ENCODE measurements at places on chromosomes 7 and 10.

DNA sequence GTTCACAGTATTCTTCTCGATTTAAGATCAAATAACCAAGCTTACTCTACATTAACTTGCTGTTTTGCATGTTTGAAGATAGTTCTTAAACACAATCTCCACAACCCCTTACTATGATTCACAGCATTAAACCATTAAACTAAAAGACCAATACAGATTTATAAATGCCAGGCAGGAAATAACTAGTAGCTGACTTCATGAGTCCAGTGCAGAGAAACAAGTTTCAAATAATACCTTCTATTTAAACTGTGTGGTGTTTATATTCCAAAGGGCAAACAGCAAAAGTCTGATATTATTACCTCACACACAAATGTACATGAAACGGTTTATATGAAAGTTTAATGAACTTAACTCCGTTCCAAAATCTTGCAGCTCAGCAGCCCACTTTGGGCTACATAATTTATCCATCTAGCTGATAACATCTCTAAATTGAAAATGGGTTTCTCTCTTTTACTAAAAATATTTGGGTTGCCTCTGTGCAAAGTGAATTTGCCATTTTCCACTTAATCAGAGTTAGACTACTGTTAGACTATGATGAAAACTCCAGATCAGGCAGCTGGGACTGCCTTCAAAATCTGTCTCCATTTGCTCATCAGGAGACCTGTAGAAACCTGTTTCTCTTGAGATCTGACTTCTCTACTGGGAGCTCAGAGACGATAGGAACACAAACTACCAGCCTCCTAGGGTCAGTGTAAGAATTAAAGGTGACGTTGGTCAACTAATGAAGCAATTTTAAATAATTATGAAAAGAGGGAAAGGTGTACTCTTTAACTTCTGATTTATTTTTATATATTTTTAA, 287.3 kb downstream of the FZD1 start:
- no peak for DNase-seq

- no peak for DNase-seq
Measured at GRCh38 chr10:77548671-77549070, 88.9 kb downstream of the KCNMA1 start.

DNA sequence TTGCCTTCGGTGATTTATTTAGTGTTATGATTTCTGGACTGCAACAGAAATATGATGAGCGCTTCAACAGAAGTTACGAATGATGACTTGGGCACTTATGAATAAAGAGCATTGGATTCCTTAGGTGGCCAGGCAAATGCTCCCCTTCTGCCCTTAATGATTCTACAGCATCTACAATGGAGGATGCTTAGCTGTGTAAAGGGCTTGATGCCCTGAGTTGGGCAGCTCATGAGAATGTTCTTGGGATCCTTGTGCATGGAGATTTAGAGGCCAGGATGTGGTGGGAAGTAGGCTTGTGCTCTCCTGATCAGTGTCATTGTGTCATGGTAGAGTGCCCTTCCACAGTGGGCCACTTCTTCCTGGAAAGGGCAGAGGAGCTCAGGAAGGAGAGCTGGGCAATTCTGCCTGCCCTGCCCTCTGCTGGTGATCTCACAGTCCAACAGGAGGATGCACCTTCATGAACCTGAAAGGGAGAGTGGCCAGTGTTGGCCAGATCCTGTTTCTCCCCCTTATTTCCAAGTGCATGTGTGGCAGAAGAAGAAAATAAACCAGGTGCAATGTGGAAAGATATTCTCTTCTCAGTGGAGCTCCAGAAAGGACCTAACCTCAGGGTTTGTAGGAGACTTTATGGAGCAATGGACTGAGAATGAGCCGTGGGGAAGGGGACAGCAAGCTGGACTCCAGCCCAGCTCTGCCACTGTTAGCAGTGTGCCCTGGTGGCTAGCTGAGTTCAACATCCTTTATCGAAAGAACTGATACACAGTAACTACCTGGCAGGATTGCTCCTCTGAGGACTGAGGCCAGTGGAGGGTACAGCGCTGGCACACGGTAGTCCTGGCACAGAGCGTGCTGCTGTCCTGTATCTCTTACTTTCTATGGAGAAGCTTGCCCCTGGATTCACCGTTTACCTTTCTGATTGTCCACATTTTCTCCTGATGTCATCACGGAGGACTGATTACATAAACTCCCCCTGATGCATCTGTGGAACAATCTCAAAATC, 182.9 kb downstream of the BMPER start:
- no peak for DNase-seq

DNA sequence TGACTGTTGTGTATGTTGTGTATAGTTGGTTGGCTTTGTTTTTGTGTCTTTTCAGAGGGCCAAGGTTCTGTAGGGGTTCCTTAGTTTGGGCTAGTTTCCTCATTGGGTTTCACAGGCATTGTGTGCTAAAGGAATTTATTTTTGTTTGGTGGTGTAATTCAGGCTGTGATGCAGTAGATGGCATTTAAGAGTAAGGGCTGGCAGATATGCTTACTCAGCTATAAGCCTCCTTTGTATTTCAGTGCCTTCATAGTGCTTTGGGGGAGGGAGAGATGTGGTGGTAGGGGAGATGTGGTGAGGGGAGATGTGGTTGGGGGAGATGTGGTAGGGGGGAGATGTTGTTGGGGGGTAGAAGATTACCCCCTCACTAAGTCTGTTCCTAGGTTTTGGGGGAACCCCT, 91.7 kb downstream of the SLC25A40 start:
- no peak for DNase-seq

GRCh38 chr10:72747521-72747920, 55.6 kb downstream of the MCU start:
- DNase-seq: no peak

DNA sequence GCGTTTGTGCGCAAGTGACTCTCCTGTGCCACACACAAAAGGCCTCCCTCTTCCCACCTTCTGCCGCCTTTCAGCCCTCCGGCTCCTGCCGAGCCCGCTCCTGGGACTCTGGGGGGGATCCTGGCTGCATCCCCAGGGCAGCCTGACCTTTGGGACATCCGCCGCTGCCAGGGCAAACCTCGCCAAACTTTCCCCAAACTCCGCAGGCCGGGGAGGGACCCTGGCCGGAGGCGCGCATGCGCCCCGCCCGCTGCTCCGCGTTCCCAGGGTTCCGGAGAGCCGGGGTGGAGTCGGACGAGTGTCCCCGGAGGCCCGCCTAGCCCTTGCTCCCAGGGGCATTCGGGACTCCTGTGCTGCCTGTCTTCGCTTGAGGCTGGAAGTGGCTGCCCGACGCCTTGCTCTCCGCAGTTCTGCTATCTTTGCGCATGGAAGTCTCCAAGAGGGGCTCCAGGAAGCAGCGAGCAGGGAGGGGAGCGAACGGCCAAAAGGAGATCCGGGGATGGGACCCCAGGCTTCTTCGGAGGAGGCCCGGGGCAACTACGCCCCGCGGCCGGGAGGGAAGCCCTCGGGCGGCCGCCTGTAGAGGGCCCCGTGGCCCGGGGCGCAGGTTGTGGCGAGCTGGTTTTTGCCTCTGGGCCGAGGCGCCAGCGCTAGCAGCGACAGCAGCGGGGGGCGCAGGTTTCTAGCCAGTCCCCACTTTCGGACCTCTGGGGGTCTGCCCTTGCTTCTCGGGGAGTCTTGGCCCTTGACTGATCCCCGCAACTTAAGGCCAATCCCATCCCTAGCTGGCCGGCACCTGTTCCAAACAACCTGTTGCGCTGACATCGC, 7.0 kb downstream of the PTF1A start:
- DNase-seq: no peak

DNA sequence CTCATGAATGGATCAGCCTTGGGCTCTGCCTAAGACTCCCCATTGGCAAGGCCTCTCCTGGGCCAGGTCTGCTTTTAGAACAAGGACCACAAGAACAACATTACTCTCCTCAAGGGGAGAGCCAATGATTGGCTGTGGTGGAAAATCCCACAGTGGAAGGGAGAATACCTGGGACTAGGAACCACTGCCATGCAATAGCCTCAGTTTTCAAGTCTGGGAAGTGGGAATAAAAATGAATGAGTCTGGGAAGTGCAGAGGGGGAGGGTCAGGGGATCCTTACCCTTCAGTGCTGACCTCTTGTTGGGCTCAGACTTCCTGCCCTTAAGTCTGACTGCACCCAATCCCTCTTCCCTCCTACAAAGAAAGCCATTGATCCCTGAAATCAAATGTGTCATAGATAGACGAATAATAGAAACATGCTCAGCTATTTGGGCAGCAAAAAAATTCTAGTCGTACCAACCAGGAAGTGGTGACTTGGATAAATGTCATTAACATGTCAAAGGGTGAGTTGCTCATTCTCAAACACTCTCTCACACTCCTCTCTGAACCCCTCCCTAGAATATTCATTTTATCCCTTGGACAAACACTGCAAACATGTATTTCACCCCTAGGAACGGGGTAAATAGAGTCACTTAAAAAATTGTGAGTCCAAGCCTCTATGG, 123.6 kb downstream of the SH3PXD2A start:
- DNase-seq: no peak

DNA sequence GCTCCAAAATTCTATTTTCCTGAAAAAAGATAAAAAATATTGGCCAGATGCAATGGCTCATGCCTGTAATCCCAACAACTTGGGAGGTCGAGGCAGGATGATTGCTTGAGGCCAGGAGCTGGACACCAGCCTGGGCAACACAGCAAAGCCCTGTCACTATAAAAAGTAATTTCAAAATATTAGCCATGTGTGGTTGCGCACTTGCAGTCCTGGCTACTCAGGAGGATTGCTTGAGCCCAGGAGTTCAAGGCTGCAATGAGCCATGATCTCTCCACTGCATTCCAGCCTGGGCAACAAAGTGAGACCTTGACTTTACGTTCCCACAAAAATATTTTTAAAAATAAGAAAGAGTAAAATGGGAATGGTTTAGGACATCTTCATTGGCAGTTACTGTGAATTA, 104.1 kb upstream of the AFAP1L2 start:
- DNase-seq: no peak

GRCh38 chr10:110758898-110759297, 112.8 kb upstream of the PDCD4 start:
- DNase-seq: no peak

DNA sequence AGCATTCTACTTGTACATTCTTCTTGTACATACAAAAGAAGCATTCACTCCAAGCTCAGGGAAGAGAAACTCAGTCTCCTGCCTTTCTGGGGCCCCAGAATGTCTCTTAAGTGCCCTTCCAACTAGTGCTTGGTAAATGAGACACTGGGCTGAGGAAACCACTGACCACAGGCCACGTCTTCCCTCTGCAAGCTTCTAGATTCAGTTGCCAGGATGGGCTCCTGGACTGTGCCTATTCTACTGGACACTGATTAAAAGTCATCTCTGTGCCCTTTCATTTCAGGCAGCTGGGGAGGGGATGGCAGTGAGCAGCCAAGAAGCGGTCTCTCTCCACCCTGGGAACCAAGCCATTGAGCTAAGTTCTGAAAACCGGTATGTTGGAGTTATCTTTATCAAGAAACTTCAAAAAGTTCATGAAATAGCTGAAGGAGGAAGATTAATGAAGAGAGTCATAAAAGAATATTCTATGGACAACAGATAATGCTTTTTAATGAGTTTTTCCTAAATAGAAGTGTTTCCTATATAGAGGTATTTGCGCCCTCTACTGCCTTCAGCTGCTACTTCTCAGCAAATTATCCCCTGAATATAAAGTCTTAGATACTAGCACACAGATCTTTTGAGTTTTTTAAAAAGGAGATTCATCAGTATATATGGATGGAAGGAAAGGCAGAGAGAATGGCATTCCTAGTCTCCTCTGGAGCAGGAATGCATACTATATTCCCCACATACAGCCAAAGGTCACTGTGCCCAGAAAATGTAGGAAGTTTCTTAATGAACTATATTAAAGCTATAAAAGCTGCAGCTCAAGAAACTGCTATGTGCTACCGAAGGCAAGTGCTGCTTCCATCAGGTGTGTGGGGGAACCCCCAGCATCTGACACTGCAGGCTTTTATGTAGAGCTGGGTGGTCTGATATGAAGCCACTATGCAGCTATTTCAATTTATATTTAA, 8.4 kb upstream of the IFIT1B start:
- DNase-seq: no peak

DNA sequence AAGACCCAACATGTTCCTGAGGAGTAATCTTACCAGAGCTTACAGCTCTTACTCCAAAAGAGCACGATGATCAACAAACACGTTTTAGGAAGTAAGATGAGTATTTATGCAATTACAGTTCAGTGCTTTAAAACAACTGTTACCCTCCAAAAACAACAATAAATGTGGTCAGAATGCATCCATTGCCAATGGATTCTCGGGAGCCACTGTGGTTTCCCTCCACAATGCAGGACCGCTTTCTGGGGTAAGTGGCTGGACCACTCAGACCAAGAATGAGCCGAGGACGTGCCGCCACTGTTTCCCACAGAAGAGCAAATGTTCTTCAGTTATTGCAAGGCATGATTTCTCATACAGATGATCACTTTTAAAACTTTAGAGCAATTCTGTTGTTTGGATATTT, 232.3 kb upstream of the MKLN1 start:
- DNase-seq: no peak

- no peak for DNase-seq
Measured at GRCh38 chr10:101292194-101293006, 61.6 kb upstream of the BTRC start.

GRCh38 chr10:108696792-108697477, 1226.4 kb downstream of the XPNPEP1 start:
- no peak for DNase-seq

GRCh38 chr7:153383781-153384180, 624.2 kb downstream of the ACTR3B start:
- no peak for DNase-seq

- DNase-seq: no peak
Measured at GRCh38 chr7:94297397-94297838, 97.3 kb upstream of the COL1A2 start.

- DNase-seq: peak; percentile 59
Measured at GRCh38 chr7:129210256-129210988, 14.4 kb upstream of the AHCYL2 start.

DNA sequence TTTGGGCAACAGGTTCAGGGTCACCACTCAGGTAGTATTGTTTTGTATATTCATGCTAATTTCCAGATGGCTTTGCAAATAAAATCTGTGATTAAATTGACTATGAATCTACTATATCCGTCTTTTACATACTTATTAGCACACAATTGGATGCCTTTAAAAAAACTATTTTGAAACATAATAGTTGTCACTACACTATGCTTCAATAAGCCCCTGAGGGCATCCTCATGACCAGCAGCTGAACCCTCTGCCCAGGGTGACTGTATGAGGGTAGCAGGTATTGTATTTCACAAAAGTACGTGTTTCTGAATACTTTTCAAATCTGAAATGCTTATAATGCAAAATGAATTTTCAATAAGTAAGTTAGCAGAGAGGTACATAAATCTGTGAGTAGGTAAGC, 97.3 kb downstream of the DNAH11 start:
- no peak for DNase-seq

- DNase-seq: no peak
Measured at GRCh38 chr7:132354527-132354926, 221.7 kb downstream of the PLXNA4 start.

- DNase-seq: no peak
Measured at GRCh38 chr7:19107081-19107355, 10.4 kb downstream of the TWIST1 start.
